ENCODE measurements at places on chromosomes 16 and 17.

DNA sequence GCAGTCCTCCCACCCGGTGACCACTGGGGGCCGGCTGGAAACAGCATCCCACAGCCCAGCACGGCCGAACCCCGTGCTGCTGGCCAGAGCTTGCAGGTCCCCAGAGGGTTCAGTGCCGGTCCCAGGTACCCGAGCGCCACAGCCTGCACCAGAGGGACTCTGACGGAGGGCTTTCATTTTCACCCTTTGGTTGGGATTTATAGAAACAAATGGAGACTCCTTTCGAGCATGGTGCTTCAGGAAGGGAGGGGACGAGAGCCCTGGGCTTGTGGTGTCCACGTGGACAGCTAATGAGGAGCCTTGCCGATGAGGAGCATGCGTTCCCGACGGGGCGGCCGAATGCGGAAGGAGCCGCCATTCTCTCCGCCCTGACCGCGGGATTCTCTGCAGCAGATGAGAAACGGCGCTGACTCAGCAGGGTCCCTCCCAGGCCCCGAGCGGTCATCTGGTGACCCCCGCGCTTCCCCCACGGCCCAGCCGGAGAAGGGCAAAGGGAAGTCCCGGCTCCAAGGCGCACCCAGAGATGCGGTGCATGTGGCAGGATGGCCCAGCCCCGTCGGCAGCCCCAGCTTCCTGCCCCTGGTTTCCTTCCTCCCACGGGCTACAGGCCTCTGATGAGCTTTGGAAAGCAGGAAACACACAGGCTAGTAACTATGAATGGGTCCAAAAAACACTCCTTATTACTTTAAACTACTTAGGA, 9.8 kb downstream of the SLC38A10 start:
- no peak for DNase-seq

- DNase-seq, result no peak
Observed at GRCh38 chr16:73202161-73202729, 154.3 kb upstream of the ZFHX3 start.

DNA sequence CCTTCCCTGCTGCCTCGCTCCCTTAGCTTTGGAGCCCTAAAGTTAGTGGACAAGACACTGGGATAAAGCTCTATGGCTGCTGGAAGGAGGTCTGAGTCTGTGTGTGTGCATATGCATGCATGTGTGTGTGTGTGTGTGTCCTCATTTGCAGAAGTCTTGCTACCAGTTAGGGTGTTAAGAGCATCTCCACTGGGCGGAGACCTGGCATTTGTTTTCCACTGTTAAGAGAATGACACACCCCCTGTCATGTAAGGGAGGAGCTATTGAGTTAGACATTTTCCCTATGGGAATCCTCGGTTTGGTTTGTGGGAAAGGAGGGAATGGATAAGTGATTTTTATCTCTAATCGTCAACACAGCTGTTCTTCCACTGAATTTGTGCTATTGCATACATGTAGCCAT, 24.8 kb upstream of the ARHGAP23 start:
- DNase-seq, result no peak

- DNase-seq, result peak; percentile 13
Observed at GRCh38 chr17:7684851-7685532, 2.3 kb downstream of the TP53 start.

DNA sequence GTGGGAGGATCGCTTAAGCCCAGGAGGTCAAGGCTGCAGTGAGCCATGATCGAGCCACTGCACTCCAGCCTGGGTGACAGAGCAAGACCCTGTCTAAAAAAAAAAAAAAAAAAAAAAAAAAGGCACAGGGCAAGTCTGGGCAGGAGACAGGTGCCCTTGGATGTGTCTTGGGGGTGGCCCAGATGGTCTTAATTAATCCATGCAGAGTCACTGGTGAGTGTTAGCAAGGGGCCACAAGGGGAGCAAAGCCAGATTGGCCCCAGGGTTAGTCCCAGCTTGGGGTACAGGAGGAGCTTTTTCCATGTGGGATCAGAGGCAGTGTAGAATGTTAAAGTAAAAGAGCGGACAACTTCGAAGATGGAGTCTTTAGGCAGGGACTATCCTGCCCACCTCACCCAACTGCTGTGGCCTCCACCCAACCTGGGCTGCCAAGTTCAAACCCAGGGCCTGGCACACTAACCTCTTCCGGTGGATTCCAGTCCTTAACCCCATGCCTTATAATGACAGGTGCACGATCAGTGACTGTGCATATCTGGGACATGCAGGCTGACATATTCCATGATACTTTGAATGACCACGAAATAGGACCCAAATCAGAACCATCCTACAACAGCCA, 32.2 kb upstream of the MFSD6L start:
- no peak for DNase-seq

DNA sequence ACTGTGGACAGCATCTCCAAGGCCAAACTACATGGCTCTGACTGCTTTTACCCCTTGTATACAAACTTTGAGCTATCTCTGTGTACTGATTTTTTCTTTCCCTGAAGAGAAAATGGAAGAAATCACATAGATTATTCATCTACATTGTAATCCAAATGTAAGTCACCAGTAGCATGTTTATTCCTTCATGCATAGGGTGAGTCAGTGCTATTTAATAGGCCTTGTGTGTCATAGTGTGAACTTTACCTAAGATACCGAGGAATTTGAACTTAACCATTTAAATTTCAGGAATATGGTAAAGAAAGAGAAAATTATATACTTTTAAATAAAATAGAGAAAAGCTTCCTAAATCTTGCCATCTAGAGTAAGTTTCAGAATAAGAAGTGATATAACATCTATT, 16.5 kb downstream of the PHKB start:
- no peak for DNase-seq

GRCh38 chr17:77011173-77012011, 129.4 kb upstream of the SEC14L1 start:
- DNase-seq, result peak; percentile 37

DNA sequence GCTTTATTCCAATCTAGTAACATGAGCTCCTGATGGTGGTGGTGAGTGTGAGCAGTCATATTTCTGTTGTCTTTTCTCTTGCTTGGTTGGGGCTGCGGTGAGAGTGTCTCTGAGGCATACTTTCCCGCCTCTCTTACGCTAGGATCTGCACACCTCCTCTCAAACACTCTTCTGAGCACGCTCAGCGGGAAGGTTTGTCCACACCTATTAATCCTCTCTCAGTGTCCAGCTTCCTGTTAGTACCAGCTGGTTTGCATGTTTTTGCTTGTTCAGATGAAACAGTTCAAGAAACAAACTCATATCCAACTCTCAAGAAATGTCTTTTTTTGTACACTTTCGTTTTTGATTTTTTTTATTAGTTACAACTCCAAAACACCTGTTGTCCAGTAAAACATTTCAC, 89.5 kb downstream of the CCDC182 start:
- DNase-seq, result no peak

GRCh38 chr17:50256826-50257618, 17.2 kb upstream of the TMEM92 start:
- DNase-seq, result no peak

DNA sequence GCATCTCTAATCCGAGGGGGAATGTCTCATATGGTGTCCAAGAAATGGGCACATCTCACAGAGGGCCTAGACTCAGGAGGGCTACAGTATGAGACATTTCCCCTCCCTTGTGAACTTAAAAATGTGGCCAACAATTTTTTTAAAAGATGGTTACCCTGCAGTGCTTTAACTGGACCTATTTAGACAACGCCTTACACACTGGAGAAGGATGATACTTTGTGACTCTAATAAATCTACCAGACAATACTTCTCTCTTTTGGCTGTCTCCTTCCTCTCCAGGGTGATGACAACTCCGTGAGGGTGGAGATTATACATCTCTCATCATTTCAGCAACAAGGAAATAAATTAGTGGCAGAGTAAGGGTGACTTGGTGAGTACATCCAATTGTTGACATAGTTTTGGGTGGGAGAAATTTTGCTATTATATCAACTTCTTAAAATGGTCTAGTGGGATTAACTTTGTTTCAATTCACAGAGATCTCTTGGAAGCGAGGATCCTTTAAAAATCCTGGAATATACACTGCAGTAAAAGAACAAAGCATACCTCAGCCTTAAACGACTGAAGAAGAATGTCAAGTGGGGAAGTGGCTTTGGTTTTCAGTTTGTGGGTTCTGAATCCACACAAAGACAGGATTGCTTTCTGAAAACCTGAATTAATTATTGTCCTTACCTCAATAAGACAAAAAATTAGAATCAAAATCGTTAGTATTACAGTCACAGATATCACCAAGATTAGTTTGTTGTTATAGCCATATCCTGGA, 89.8 kb downstream of the KPNA2 start:
- no peak for DNase-seq

GRCh38 chr16:84741340-84741830, 41.6 kb downstream of the USP10 start:
- peak; percentile 46 for DNase-seq

DNA sequence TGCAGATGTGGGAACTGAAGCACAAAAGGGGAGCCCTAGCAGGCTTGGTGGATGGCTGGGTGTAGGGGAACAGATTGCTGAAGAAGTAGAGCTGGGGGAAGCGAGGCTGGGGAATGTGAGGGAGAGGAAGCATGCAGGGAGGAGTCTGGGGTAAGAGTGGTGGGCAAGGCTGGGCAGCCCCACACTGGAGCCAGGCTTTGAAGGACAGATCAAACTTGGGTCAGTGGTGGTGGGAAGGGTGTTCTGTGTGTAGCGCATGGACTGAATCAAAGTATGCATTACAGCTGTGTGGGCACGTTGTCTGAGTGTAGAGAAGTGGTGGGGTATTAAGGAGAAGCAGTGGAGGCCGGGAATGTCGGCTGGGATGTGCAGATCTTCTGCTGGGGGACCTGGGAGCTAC, 116.0 kb downstream of the CYLD start:
- DNase-seq, result no peak

GRCh38 chr17:29557085-29557738, 9.6 kb downstream of the ABHD15 start:
- no peak for DNase-seq
